ENCODE measurements at places on chromosomes 11 and 22. TPM values are rescaled to one million over a fixed set of nuclear protein-coding genes. Genes with fewer than 3 reads are reported as not detected.

Gene PRR5L
- total RNA-seq, result 102 TPM

Gene MFRP
- not detected for total RNA-seq

Gene PTPRCAP
- total RNA-seq, result 0.89 TPM

Gene SREBF2
- 119 TPM for total RNA-seq

Gene PIWIL4
- 1.2 TPM for total RNA-seq

Gene IZUMO1R
- total RNA-seq, result not detected

Gene MOGAT2
- not detected for total RNA-seq

Gene GRAP2
- not detected for total RNA-seq

Gene XRCC6
- 218 TPM for total RNA-seq

Gene UBQLN3
- not detected for total RNA-seq

Gene SLC22A9
- total RNA-seq, result not detected

Gene CD59
- 857 TPM for total RNA-seq

DNA sequence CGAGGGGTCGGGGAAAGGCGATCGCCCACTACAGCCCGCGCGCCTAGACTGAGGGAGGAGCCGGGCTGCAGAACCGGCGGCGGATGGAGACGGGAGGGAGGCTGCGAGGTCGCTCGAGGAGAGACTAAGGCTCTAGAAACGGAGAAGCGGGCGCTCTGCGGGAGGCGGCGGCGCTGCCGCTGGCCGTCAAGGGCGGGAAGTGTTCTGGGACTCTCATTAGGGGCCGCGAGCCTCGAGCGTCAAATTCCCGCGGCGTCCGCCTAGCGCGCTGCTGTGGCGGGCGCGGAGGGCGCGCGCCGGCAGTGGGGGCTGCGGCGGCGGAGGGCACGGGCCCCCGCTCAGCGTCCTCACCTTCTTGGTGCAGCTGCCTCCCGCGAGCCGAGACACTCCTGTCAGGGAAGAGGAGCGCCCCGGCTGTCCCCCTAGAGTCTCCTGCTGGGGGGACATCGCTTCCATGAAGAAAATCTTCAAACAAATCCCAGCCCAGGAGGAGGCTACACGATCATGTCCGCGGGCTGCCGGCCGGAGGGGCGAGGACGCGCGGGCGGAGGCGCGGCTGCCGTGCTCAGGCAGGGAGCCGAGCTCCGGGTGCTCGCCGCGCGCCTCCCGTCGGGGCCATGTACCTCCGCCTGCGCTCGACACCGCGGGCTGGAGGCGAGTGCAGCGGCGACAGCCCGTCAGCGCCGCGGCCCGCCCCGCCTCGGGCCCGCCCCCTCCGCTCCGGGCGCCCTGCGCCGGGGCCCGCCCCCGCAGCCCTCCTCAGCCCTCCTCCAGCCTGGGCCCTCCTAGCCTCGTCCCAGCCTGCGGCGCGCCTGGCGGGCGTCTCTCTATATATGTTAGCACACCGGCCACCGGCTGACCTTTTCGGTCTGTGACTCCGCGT is at the start of gene ARHGAP20:
Gene ARHGAP20, minus strand, starts transcription at position 662 of the 883 bp plus-strand sequence. Its CDS starts 206 bp downstream, at position 456.
- peaks cover 43% of the 10 kb centered on the region for H3K27me3 ChIP-seq
- DNase-seq, result peak; percentile 84
- H3K4me3 ChIP-seq, result peak within 1 kb of the TSS; percentile 74
- no peak within 1 kb of the TSS for H3K27ac ChIP-seq

- H3K27ac ChIP-seq, result no peak overlapping the region
- DNase-seq, result no peak
- no peaks in the 10 kb centered on the region for H3K4me1 ChIP-seq
- H3K36me3 ChIP-seq, result no peaks in the 10 kb centered on the region
- peaks cover 16% of the 10 kb centered on the region for H3K27me3 ChIP-seq
Observed at GRCh38 chr11:71330349-71330748, 78.0 kb upstream of the SHANK2 start.

GRCh38 chr11:3896644-3897043 is 41.2 kb downstream of the STIM1 start:
- H3K4me3 ChIP-seq, result no peak overlapping the region
- no peaks in the 10 kb centered on the region for H3K27me3 ChIP-seq
- H3K36me3 ChIP-seq, result peaks cover 2% of the 10 kb centered on the region
- peaks cover 16% of the 10 kb centered on the region for H3K4me1 ChIP-seq

DNA sequence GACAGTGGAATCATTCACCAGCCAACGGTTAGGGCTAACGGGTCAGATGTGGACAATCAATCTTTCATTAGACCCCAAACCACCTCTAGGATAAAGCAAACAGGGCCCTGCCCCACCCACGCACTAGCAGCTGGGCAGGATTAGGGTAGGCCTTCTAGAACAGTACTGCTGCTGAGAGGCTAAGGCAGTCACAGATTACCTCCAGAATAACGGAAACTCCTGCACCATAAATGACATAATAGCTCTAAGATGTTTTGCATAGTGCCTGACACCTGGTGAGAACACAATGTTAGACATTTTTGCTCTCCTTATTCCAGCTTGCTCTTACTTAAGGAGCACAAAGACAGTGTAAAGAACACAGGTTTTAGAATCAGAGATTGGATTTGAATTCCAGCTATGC is 1.8 kb downstream of the SYTL2 start:
- no peak overlapping the region for H3K4me3 ChIP-seq
- peaks cover 12% of the 10 kb centered on the region for H3K4me1 ChIP-seq
- no peaks in the 10 kb centered on the region for H3K36me3 ChIP-seq
- H3K27ac ChIP-seq, result no peak overlapping the region

DNA sequence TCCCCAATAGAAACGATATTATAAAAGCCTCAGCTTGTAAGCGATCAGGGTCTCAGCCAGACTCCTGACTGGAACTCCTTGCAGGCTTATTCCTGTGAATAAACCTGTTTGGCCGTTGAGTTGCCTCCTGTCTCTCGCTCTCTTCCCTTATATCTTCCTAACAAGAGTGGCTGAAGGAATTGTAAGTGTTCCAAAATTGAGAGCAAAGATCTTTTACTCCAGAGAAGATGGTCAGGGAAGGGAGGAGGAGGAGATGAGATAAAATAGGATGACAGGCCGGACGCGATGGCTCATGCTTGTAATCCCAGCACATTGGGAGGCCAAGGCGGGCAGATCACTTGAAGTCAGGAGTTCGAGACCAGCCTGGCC is 1.2 kb upstream of the SLC37A4 start:
- no peaks in the 10 kb centered on the region for H3K27me3 ChIP-seq
- peaks cover 17% of the 10 kb centered on the region for H3K4me1 ChIP-seq
- H3K27ac ChIP-seq, result no peak overlapping the region

- no peaks in the 10 kb centered on the region for H3K36me3 ChIP-seq
- no peak overlapping the region for H3K27ac ChIP-seq
- H3K4me3 ChIP-seq, result no peak overlapping the region
- H3K4me1 ChIP-seq, result no peaks in the 10 kb centered on the region
Observed at GRCh38 chr11:97140885-97141494, 751.2 kb downstream of the JRKL start.

DNA sequence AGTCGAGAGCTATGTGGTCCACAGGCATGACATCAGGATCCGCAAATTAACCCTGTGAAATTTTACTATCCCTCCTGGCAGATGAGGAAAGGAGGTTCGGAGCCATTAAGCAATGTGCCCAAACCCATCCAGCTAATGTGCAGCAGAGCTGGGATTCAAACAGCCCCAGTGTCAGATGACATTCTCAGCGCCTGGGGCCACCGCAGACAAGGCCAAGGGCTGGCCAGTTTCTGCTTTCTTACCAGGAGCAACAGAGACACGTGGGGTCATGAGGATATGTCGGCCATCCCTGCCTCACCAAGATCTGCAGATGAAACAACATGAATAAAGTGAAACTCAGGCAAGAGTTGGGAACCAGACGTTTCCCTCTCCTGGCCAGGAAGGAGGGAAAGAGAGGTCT is 110.2 kb downstream of the TENM4 start:
- H3K27ac ChIP-seq, result no peak overlapping the region
- H3K4me1 ChIP-seq, result peaks cover 9% of the 10 kb centered on the region
- H3K27me3 ChIP-seq, result no peaks in the 10 kb centered on the region
- no peak for DNase-seq

DNA sequence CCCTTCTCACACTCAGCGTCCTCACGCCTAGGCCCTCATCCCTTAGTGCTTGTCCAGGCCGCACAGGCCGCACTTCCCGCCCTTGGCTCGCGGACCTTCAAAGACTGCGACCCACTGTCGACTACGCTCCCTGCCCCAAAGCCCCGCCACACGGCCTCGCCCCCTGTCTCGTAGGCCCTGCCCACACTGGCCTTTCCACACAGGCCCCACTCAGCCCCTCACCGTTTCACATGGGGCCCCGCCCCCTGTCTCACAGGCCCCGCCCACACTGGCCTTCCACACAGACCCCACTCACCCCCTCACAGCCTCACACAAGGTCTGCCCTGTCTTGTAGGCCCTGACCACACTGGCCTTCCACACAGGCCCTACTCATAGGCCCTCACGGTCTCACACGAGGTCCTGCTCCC is 11.0 kb downstream of the NRXN2 start:
- no peak overlapping the region for H3K27ac ChIP-seq
- H3K27me3 ChIP-seq, result peaks cover 44% of the 10 kb centered on the region
- no peak overlapping the region for H3K4me3 ChIP-seq

DNA sequence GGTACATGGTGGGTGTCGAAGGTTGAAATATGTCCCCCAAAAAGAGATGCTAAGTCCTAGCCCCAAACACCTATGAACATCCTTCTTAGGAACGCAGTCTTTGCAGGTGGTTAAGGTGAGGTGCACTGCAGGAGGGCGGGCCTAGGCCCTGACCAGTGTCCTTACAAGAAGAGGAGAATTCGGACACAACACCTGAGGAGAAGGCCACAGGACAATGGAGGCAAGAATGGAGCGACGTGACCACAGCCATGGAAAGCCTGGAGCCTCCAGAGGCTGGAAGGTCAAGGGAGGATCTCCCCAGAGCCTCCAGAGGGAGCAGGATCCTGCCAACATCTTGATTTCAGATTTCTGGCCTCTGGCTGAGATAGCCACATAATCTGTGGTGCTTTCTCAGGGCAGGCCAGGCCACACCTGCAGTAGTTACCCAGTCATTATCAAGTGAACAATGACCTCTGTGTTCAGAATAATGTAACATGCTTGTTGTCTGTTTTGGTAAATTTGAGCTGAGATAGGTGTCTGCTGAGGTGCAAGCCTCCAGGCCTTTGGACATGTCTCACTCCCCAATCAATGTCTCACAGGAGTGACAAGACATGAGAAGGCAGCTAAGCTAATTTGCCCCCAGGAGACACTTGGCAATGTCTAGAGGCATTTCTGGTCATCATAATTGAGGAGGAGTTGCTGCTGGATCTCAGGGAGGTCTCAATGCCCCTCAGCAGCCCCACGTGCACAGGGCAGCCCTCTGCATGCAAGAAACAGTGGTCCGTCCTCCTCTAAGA is 498.9 kb downstream of the BRD1 start:
- H3K4me3 ChIP-seq, result no peak overlapping the region
- peaks cover 2% of the 10 kb centered on the region for H3K27me3 ChIP-seq
- H3K36me3 ChIP-seq, result no peaks in the 10 kb centered on the region
- peak; percentile 75 for DNase-seq
- no peak overlapping the region for H3K27ac ChIP-seq

DNA sequence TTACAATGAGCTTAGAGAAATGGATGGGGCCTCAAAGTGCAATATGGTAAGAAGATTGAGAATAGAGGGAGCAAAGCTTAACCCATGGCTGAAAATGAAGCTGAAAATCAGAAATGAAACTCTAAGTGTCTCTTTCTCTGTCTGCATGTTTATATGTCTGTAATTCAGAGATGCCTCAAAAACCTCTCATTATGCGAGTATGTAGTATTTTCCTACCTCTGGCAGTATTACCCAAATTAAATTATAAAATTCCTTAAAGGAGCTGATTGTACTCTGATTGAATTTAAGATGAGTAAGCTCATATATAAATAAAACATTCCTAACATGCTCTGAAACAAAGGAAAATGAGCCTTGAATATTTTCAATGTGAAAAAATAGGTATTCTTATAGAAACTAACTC is 39.8 kb upstream of the PRSS23 start:
- no peak for DNase-seq
- no peaks in the 10 kb centered on the region for H3K27me3 ChIP-seq
- peak overlapping the region; percentile 39 for H3K27ac ChIP-seq
- peaks cover 24% of the 10 kb centered on the region for H3K4me1 ChIP-seq
- no peak overlapping the region for H3K4me3 ChIP-seq

DNA sequence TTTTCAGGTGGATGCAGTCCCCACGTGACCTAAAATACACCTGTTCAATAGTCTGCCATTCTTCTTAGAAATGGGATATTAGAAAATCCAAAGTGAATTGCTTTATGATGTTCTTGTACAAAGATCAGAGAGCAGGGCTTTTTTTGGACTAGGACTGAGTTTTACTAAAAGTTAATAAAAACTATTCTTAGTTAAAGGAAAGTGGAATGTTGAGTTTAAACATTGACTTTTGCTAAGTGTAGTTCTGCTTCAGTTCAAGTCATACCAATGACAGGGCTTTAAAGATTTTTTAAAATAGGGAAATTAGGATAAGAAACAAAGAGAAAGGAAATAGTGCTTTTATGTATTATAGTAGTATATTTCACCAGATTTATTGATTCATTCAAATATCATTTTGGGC is at the start of gene SLC22A24:
Gene SLC22A24, minus strand, starts transcription at position 101 of the 400 bp plus-strand sequence. CDS start 442 bp downstream, outside the sequence.
- no peak within 1 kb of the TSS for H3K4me3 ChIP-seq
- no peak for DNase-seq
- H3K27ac ChIP-seq, result no peak within 1 kb of the TSS

DNA sequence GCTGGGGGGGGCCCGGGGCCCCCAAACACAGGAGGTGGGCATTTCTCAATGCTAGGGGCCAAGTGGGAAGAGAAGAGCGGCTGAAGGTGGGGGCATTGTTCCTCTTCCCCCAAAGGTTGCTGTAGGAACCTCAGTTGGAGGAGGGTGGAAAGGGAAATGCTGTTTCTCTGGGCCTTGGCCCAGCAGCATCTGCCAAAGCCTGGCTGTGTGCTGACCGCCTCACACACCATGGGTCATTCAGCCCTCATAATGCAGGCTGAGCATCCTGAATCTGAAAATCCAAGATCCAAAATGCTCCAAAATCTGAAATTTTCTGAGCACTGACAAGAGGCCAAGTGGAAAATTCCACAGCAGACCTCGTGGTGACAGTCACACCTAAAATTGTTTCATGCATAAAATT is 49.0 kb upstream of the BID start:
- no peak overlapping the region for H3K27ac ChIP-seq
- DNase-seq, result no peak
- no peak overlapping the region for H3K4me3 ChIP-seq
- H3K27me3 ChIP-seq, result no peaks in the 10 kb centered on the region

- H3K27ac ChIP-seq, result no peak overlapping the region
- no peak overlapping the region for H3K4me3 ChIP-seq
- H3K4me1 ChIP-seq, result no peaks in the 10 kb centered on the region
- no peaks in the 10 kb centered on the region for H3K36me3 ChIP-seq
- peaks cover 6% of the 10 kb centered on the region for H3K27me3 ChIP-seq
- DNase-seq, result no peak
Observed at GRCh38 chr11:116500947-116501602, 271.7 kb downstream of the BUD13 start.

GRCh38 chr11:126413426-126413825 is 57.9 kb downstream of the ST3GAL4 start:
- H3K4me1 ChIP-seq, result peaks cover 10% of the 10 kb centered on the region
- peaks cover 40% of the 10 kb centered on the region for H3K36me3 ChIP-seq
- no peaks in the 10 kb centered on the region for H3K27me3 ChIP-seq

Measured in osteocyte (in vitro differentiated cells).